ENCODE measurements at places on chromosomes 6 and 20.

- no peak for DNase-seq
Observed at GRCh38 chr6:43764772-43765171, 5.2 kb upstream of the VEGFA start.

GRCh38 chr6:41503827-41504465, 42.2 kb upstream of the FOXP4 start:
- DNase-seq, result peak; percentile 85

GRCh38 chr20:63178446-63178820, 37.5 kb downstream of the YTHDF1 start:
- DNase-seq, result no peak

- DNase-seq, result no peak
Observed at GRCh38 chr20:42734660-42735368, 454.9 kb downstream of the PTPRT start.

DNA sequence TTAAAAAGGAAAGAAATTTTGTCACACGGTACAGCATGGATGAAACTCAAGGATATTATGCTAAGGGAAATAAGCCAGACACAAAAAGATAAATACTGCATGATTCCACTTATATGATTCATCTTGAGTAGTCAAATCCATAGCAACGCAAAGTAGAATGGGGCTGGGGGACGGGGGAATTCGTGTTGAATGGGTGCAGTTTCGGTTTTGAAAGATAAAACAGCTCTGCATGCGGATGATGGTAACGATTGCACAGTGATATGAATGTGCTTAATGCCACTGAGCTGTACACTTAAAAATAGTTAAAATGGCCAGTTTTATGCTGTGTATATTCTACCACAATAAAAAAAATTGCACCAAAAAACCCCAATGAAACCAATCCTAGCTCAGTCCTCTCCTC, 52.9 kb upstream of the SIRPA start:
- no peak for DNase-seq

GRCh38 chr6:69775941-69776340, 20.9 kb downstream of the LMBRD1 start:
- DNase-seq, result no peak

GRCh38 chr6:43768983-43769525, 957 bp upstream of the VEGFA start:
- DNase-seq, result peak; percentile 96

GRCh38 chr6:106039897-106040592, 46.1 kb upstream of the PRDM1 start:
- DNase-seq, result no peak

DNA sequence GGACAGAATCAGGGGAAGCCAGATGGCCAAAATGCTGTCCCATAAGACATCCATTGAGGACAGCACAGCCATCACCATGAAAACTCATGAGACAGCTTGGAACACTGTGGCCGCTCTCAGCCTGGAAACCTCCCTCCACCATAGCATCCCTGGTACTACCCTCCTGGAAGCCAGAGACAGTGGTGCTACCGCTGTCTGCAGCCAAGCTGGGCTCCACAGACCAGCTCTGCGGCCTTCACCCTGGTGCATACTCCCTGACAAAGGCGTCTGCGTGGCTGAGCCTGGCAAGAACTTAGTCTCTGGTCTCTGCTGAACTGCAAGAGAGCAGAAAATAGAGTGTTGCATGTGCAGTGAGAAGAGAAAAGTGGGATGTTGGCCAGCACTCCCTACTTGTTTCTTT, 558.0 kb downstream of the C6orf118 start:
- DNase-seq, result no peak
